Stimulated activated naive B cell treated with anti-CD40 and anti-IgM and Interleukin-4, amounts not matched to agents 10 μg/mL and 1 μg/mL and 100 μg/mL, for 72 hours (primary cell): ENCODE measurements at places on chromosomes 5 and 9.

DNA sequence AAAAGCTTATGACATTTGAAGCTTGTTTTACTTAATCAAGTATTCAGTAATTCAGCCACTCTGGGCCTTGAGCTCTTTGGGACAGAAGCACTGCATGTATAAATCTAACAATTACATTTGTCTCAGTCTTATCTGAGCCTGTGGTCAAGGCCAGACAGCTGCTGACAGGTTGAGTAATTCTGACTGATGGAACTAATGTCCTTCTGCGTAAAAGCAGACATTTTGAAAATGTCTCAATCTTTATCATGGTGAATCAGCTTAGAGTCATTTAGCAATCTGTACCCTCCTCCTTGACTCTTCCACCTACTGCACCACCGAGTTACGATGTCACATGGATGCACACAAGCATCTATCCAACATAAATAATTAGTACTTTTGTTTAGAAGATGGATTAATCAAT lies 400.0 kb downstream of the ARRDC3 start:
- H3K4me3 ChIP-seq = no peak overlapping the region
- no peak overlapping the region for H3K27ac ChIP-seq
- no peak for DNase-seq
- H3K36me3 ChIP-seq = no peaks in the 10 kb centered on the region
- no peaks in the 10 kb centered on the region for H3K27me3 ChIP-seq

- H3K4me1 ChIP-seq = no peaks in the 10 kb centered on the region
- no peaks in the 10 kb centered on the region for H3K36me3 ChIP-seq
Observed at GRCh38 chr5:9335754-9336495, 209.9 kb downstream of the SEMA5A start.

GRCh38 chr9:134734270-134734669 lies 92.7 kb downstream of the COL5A1 start:
- no peaks in the 10 kb centered on the region for H3K36me3 ChIP-seq
- H3K27me3 ChIP-seq = peaks cover 12% of the 10 kb centered on the region
- DNase-seq = no peak
- H3K4me1 ChIP-seq = peaks cover 4% of the 10 kb centered on the region
- no peak overlapping the region for H3K27ac ChIP-seq
- H3K4me3 ChIP-seq = no peak overlapping the region

DNA sequence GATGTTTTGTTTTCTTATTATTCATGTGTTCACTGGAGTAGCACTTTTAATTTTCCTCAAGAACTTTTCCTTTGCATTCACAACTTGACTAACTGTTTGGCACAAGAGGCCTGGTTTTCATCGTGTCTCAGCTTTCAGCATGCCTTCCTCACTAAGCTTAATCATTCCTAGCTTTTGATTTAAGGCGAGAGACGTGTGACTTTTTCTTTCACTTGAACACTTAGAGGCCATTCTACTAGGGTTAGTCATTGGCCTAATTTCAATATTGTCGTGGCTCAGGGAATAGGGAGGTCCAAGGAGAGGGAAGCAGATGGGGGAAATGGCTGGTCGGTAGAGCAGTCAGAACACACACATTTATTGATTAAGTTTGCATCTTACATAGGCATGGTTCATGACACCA lies 94.0 kb downstream of the ZNF462 start:
- H3K27ac ChIP-seq = no peak overlapping the region
- no peak overlapping the region for H3K4me3 ChIP-seq
- H3K4me1 ChIP-seq = no peaks in the 10 kb centered on the region
- no peaks in the 10 kb centered on the region for H3K36me3 ChIP-seq
- peaks cover 6% of the 10 kb centered on the region for H3K27me3 ChIP-seq
- DNase-seq = no peak

- H3K27me3 ChIP-seq = no peaks in the 10 kb centered on the region
- no peak overlapping the region for H3K27ac ChIP-seq
- peaks cover 13% of the 10 kb centered on the region for H3K36me3 ChIP-seq
- DNase-seq = no peak
- no peak overlapping the region for H3K4me3 ChIP-seq
Observed at GRCh38 chr5:153983885-153984284, 54.8 kb downstream of the FAM114A2 start.

GRCh38 chr9:68794898-68795297 lies 89.9 kb downstream of the PIP5K1B start:
- H3K4me1 ChIP-seq = peaks cover 35% of the 10 kb centered on the region
- H3K27me3 ChIP-seq = no peaks in the 10 kb centered on the region
- H3K27ac ChIP-seq = no peak overlapping the region
- H3K4me3 ChIP-seq = no peak overlapping the region

DNA sequence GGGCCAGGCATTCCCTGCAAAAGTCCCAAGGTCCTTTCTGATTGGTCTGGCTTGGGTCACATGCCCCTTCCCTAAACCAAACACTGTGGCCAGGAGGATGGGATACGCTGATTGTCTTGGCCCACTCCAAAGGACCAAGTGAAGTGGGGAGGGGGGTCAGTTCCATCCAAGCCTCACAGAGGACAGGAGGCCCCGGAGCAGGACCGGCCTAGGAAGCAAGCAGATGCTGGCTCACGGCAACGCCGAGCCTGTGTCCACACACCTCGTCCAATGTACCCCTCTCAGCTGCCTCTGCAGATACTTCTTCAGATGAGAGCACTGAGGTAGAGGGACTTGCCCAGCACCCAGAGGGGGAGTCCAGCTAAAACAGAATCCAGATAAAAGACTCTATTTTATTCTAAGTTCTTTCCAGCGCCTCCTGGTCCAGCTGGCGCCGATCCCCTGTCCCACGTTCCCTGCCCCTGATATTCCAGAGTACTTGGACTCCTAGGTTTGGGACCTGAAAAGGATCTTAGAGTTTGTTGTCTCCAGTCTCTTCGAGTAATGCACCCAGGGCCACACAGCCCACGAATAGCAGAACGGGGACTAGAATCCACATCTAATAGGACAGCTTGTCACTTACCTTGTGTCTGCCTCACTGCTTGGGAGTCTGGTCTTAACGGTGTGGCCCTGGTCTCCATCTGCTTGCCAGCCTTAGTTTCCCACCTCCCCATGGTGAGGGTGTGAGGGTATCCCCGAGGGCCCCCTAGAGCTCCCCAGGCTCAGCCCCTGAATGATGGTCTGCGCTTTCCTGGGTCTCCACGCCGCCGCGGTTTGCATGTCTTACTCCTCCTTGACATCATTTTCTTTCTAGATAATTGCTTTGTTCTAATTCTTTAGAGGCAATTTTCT lies 72.4 kb upstream of the UNC5A start:
- peaks cover 16% of the 10 kb centered on the region for H3K4me1 ChIP-seq
- no peak overlapping the region for H3K27ac ChIP-seq
- H3K4me3 ChIP-seq = no peak overlapping the region

DNA sequence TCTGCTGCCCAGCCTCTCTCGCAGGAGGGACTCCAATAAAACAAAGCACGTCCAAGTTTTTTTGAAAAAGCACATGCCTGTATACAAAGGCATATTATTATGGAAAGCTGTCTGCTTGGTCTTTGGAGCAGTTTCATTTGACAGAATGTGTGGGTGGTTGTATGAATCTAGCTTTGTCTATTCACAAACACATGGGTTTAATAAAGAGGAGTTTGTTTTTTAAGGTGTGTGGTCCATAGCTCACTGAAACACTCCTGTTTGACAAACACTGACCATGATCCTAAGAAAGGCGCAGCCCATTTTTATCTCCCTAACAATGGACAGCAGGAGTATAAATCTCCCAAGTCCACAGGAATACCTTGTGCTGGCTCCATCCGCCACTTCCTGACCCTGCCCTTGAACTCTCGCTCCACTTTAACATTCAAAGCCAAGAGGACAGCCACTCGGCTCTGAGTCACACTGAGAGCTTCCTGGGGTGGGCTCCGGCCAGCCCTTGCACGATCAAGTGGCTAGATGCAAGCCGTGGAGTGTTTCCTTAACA lies 371.9 kb downstream of the EBF1 start:
- H3K4me1 ChIP-seq = peaks cover 14% of the 10 kb centered on the region
- DNase-seq = no peak
